ENCODE measurements at places on chromosomes 3 and 15.

GRCh38 chr3:30615615-30616346 is 9.4 kb downstream of the TGFBR2 start:
- no peak for DNase-seq

DNA sequence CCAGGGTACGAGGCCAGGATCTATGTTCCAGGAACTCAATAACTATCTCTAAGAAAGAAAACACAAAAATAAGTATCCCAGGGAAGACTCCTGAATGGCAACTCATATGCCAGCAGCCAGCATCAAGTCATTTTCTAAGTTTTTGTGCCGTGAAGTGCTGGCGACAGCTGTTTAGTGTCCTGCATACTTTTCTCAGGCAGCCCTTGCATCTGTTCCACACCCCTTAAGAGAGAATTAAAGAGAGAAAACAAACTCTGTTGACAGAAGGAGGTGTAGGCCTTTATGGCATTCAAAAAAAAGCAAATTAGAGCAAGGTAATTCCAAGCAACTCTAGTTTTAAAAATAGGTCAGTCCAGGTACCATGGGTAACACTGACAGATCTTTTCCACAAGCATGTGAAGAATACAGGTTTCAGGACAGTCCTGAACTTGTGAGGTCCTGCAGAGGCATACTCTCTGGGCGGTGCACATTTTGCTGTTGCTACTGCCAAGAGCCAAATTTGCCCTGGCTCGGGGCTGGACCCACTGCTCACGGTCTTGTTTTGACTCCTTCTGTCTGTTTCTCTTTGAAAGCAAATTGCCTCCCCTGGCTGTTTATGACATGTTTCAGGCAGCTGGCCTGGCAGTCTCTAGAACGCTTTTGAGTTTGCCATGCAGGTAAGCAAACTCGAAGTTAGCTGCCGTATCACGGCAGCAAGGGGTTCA is 252.1 kb upstream of the ADAMTS9 start:
- no peak for DNase-seq

DNA sequence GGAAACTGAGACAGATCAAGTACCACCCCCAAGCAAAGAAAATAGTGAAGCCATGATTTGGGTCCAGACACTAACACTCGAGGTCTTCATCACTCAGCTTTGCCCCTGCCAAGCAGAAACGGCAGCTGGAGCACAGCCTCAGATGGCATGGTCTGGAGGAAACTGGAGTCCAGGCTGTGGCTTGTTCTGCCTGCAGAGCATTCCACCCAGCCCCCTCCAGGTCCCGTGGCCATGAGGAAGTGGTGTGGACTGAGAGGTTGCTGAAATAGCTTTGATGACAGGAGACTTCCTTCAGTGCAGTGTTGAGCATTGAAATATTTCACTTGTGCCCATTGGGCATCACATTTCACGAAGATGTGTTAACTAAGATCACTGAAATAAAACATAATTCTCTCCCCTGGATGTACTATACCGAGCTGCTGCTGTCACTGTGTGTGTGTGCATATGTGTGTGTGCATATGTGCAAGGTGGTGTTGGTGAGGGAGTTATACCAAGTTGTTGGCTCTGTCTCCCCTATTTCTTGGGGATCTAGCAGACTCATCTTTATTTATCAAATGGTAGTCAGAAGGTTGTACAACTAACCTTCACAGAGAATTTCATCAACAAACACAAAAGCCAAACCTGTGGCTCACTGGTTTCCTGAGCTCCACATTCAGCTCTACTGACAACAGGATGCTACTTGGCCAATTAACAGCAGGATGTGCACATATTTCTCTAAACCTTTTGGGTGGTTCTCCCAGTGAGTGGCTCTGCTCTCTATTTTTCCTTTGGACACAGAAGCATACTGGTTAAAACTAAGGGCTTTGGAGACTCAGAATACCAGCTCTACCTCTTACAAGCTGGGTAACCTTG is 660.1 kb upstream of the CFAP20DC start:
- no peak for DNase-seq

GRCh38 chr3:194658477-194659242 is 13.3 kb downstream of the LSG1 start:
- no peak for DNase-seq
